ENCODE measurements at places on chromosomes 3 and 15. TPM values are rescaled to one million over a fixed set of nuclear protein-coding genes. Genes with fewer than 3 reads are reported as not detected.

DNA sequence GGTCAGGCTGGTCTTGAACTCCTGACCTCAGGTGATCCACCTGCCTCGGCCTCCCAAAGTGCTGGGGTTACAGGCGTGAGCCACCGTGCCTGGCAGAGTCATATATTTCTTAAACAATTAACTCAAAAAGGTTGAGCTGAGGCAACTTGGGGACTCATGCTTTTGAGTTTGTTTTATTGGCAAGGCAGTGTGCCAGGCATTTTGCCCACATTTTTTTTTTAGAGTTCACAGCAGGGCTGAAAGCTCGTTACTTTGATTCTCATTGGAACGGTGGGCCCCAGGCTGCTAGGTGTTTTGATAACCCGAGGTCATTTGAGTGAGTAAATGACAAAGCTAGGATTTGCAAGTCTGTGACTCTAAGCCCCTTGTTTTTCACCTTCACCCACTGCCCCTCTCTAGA is 76.2 kb downstream of the CCK start:
- no peak for DNase-seq

DNA sequence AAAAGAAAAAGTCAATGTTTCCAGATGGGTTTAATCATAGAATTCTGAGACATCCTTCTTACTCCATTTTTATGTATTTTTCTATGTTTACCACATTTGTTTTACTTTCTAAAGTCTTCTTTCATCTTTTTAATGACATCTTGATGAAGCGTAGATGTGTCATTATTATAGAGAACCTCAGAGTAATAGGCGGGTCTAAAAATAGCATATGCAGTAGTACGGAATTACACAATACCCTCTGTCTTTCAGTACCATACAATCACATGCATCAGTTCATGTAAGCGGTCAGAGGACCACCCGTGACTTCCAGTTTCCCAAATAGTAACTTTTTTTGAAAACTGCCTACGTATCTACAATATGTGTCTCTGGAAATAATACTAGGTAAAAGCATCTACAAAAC is 224.0 kb downstream of the PLOD2 start:
- no peak for DNase-seq

- DNase-seq = no peak
Measured at GRCh38 chr3:12620305-12620704, 43.6 kb downstream of the RAF1 start.

GRCh38 chr3:197406266-197406665 is 107.9 kb upstream of the DLG1 start:
- DNase-seq = no peak

DNA sequence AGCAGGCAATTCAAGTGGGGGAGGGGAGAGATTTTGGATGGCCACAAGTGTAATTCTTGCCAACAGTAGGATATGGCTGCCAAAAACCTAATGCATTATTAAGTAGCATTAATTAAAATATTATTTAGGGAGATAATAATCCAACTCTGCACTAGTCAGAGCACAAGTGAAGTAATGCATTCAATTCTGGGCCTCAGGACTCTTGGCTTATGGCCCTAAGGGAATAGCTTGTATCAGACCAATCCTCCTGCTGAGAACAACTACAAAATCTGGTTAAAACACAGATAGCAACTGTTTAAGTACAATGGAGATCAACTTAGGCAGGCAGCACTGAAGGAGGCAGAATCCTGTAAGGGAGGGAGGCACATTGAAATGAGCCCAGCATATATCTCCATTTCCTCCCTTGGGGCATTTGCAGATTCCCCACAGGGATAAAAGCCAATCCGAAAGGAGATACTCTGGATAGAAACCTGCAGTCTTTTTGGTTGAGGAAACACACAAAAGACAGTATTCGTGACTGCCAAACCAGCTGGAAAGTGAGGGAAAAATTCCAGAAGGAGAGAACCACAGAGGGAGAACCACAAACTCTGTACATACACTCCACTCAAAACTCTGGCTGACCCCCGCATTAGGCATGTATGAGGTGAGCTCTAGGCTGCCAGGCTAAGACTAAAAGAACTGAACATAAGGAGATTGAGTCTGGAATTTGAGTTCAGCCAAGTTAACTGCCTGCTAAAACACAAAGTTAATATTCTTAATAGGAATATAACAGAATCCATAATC is 57.4 kb downstream of the ETFA start:
- no peak for DNase-seq

- DNase-seq = no peak
Measured at GRCh38 chr15:61237400-61237799, 8.3 kb upstream of the RORA start.

GRCh38 chr3:147449669-147450068 is 40.5 kb downstream of the ZIC1 start:
- no peak for DNase-seq

GRCh38 chr3:172142864-172143451 is 103.6 kb downstream of the FNDC3B start:
- DNase-seq = no peak

GRCh38 chr3:189833996-189834395 is 202.8 kb downstream of the TP63 start:
- DNase-seq = no peak

GRCh38 chr3:133999891-134000685 is 29.6 kb downstream of the SLCO2A1 start:
- DNase-seq = no peak

GRCh38 chr3:180633722-180634121 is 31.8 kb downstream of the TTC14 start:
- no peak for DNase-seq

- no peak for DNase-seq
Measured at GRCh38 chr3:171828902-171829770, 14.0 kb upstream of the TMEM212 start.

DNA sequence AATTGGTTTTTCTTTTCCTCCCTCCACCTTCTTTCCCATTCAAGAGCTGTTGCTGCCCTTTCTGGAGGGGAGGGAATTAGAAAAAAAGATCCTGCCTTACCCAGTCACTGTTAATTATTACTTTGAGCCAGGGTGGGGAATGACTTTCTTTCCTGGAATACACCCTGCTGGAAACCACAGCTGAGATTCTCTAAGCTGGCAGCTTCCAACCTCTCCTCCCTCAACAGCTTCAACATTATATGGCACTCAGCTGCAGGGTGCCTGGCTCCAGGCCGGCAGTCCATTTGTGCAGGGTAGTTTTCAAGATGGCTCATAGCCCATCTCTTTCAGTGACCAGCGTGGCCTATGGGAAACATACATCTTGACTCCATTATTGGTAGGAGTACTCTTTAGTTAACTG is 105.8 kb downstream of the UBE3A start:
- DNase-seq = peak; percentile 23

GRCh38 chr3:99468918-99469317 is 169.5 kb upstream of the COL8A1 start:
- no peak for DNase-seq

GRCh38 chr3:43966530-43966929 is 275.2 kb upstream of the TOPAZ1 start:
- no peak for DNase-seq

GRCh38 chr15:29888646-29889045 is 66.4 kb upstream of the TJP1 start:
- DNase-seq = peak; percentile 25

GRCh38 chr3:57179580-57180410 is 14.6 kb upstream of the IL17RD start:
- DNase-seq = no peak

DNA sequence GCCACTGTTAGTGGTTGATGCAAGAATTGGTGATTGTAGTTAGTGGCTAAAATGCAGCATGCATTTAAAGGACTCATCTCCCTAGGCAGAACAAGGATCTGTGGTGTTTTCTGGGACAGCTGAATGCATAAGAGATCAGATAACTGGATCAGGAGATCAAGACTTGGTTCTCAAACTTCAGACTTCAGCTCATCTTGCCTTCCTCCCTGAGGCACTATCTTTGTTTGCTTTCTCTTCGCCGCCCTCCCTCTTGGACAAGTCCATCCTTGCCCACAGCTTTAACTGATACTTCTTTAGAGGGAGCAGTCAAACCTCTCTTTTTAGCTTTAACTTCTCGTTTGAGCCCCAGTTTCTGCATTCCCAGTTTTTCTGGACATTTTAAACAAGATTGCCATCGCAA is 195.4 kb upstream of the TPRG1 start:
- DNase-seq = no peak

- DNase-seq = no peak
Measured at GRCh38 chr15:66940368-66940767, 125.0 kb upstream of the SMAD3 start.

GRCh38 chr3:143040261-143040879 is 39.0 kb downstream of the U2SURP start:
- peak; percentile 37 for DNase-seq

GRCh38 chr3:16998236-16998923 is 113.6 kb downstream of the PLCL2 start:
- DNase-seq = no peak

DNA sequence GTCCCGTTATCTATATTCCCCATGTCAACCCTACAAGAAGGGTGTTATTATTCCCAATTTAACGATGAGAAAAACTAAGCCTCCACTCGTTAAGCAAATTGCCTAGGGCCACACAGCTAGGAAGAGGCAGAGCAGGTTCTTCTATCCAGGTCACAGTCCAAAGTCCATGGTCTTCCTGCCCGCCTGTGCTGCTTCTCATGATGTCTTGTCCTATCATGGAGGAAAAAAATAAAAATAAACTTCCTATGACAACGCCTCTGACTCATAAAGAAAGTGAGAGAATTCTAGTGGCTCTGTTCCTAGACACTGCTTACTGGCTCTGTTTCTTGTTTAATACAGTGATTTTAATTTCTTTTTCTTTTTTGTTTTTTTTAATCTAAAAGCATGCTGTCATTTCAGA is 9.7 kb downstream of the COL8A1 start:
- no peak for DNase-seq

GRCh38 chr3:157840564-157840963 is 265.7 kb downstream of the SHOX2 start:
- DNase-seq = no peak

Gene PP2D1
- total RNA-seq = not detected

Gene PDZRN3
- 0.96 TPM for total RNA-seq

Gene DLG1
- total RNA-seq = 94.6 TPM

Gene TRPM1
- 1.2 TPM for total RNA-seq

Gene MNS1
- 1.5 TPM for total RNA-seq

Gene ZBED2
- total RNA-seq = 1.0 TPM

Gene ZBTB38
- 85.4 TPM for total RNA-seq

Gene AGBL1
- total RNA-seq = not detected

Gene CRYGS
- total RNA-seq = 1.8 TPM

Gene GABRR3
- not detected for total RNA-seq

Gene P3H2
- total RNA-seq = 27.8 TPM

Gene SIDT1
- 0.14 TPM for total RNA-seq

Gene SERPINI2
- total RNA-seq = not detected

Gene CTXN2
- not detected for total RNA-seq

Gene SCG5
- 59.1 TPM for total RNA-seq
